Activated T-helper 9 cell treated with anti-CD3 and anti-CD28 coated beads, Interleukin-2, amount 50 U/mL, for 16 hours (primary cell): ENCODE measurements at places on chromosomes 7 and 10.

DNA sequence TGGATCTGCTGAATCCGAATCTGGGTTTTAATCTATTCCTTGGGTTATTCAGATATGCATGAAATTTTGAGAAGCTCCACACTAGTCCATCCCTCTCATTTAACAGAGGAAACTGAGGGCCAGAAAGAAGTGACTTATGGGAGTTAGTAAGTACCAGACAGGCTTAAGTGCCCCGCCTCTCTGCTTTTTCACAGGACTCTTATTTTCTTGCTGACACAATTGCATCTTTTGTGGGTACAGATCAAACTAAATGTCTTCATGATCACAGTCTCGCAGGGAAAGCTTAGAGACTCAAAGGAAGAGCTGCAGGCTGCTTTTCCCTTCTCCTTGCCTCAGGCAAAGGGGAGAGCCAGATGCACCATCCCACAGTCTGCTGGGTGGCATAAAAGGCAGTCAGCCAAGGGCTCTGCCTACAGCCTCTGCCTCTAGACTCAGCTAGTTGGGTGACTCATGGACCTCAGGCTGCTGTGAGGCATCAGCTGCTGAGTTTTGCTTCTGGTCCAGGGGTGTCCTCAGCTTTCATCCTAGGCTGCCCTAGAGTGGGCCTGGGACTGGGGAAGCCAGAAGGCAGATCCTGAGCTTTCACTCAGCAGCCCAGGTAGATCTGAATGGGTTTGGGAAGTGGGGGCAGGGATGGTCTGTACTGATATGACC lies 11.6 kb downstream of the GOLGA7B start:
- DNase-seq: no peak

- no peak for DNase-seq
Observed at GRCh38 chr7:73446682-73447081, 13.1 kb downstream of the FZD9 start.

- no peak for DNase-seq
Observed at GRCh38 chr7:31825576-31825975, 138.6 kb downstream of the PPP1R17 start.

GRCh38 chr7:144885478-144885877 lies 49.6 kb upstream of the TPK1 start:
- no peak for DNase-seq

DNA sequence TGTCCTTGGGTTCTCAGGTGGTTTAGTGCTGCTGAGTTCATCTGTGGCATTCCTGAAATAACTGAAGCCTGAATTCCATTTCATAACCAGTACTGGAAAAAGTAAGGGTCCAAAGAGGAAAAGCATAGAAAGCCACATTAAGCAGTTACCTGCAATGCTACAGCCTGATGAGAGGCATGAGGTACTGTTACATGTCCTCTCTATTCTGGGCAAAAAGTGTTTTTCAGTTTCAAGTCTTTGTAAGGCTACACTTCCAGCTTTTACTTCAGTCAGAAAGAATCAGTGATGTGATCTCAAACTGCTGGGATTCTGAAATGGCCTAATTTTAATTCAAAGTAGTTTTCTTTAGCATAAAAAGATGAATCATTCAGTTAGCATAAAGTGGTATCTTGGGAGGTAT lies 369.5 kb downstream of the PHF14 start:
- no peak for DNase-seq

GRCh38 chr10:89830624-89831023 lies 129.2 kb downstream of the KIF20B start:
- no peak for DNase-seq

DNA sequence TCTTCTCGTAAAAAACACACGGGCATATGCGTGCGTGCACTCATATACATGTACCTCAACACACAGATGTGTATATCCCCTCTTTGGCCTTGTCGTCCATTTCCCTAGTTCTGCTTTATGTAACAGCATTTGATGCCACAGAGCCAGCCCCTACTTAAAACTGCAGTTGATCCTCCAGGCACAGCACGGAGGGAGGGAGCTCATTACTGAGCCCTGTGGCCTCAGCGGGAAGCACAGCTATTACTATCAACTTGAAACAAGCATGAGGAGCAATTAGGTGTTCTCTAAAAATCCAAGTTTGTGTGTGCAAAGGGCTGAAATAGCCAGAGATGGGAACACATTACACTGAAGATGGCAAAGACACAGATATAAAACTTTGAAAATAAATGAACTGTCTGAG lies 580.9 kb downstream of the GLRX3 start:
- no peak for DNase-seq
